Stimulated activated CD4-positive, alpha-beta T cell treated with anti-CD3 and anti-CD28 coated beads, TNF-alpha, amount 100 ng/mL, for 1 hour (primary cell): ENCODE measurements at places on chromosomes 5 and 9.

GRCh38 chr5:151062405-151063141 is 18.3 kb downstream of the TNIP1 start:
- no peak for DNase-seq

GRCh38 chr9:87226896-87227295 is 270.8 kb upstream of the DAPK1 start:
- DNase-seq = no peak

DNA sequence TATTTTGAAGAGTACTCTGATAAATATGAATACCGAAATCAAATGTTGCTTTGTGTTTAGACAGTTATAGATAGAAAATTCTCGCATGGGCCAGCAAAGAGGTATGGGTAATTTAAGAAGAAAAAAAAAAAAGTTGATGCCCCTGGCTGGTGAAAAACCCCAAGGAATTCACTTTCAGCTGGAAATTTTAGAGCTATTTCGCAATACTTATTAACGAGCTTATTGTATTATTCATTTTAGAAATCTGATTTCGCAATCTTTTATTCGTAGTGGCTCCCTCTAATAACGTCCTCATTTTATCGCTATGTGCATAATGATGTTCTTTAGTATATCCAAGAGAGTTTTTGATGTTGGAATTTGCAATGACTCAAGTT is 18.5 kb upstream of the FER start:
- DNase-seq = no peak

DNA sequence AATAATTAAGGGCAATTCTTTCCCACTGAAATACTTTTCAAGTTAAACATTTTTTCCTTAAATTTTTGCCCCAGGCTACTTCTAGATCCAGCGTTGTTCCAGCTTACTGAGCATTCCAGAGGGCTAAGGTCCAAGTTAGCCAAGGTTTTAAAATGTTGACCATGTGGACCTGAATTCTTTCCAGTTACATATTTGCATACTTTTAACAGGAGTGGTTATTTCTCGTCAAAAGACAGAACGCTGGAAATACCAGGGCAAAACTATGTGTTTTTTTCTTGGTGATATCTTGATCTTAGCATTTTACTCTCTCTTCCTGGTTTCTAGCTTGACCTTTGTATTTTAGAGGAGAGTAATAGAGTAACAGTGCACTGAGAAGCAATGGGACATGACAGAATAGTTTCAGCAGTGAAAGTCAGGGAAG is 32.8 kb downstream of the TMC1 start:
- DNase-seq = no peak

DNA sequence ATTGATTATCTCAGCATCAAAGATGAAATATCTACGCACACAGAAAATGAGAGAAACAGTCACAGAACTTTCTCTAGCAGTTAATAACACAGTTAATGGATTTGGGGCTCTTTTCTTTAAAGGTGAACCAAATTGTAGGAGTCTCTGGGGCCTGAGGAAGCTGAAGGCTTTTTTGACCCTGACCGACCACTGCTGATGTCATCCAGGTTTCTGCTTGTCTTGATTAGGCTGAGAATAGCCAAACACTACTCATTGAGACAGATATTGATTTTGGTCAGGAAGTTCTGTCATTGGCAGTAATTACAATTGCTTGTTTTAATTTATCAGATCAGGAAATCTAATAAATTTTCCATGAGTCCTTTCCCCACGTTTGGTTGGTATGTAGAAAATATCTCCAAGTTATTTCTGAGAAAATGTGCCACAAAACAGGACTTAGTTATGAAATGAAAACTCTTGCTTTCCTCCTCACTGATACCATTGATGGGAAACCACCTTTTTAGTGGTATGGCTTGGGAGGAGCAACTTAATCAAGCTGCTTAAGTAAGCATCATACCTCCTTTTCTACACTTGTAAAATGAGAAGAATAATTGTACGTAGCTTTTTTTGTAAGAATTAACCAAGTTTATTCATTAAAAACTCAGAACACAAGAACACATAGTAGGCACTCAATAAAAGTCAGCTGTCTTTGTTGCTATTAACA is 19.7 kb downstream of the CARTPT start:
- no peak for DNase-seq

- DNase-seq = no peak
Observed at GRCh38 chr9:115104908-115105307, 13.0 kb downstream of the TNC start.

DNA sequence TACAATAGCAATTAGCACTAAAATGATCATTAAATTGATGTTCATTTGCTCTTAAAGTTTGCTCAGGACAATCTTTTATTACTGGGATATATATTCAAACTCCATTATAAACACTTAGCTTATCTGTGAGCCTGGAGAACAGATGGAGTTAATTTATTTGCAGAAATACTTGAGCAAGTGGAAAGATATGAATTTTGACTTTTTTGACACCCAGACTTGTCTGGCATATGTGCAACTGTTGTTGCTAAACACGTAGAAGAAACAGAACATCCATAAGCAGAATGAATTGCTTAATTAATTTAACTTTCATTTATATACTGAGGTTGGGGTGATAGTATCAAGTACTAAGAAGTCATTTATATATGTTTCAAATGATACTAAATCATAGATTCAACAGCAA is 820.7 kb upstream of the TYRP1 start:
- no peak for DNase-seq

DNA sequence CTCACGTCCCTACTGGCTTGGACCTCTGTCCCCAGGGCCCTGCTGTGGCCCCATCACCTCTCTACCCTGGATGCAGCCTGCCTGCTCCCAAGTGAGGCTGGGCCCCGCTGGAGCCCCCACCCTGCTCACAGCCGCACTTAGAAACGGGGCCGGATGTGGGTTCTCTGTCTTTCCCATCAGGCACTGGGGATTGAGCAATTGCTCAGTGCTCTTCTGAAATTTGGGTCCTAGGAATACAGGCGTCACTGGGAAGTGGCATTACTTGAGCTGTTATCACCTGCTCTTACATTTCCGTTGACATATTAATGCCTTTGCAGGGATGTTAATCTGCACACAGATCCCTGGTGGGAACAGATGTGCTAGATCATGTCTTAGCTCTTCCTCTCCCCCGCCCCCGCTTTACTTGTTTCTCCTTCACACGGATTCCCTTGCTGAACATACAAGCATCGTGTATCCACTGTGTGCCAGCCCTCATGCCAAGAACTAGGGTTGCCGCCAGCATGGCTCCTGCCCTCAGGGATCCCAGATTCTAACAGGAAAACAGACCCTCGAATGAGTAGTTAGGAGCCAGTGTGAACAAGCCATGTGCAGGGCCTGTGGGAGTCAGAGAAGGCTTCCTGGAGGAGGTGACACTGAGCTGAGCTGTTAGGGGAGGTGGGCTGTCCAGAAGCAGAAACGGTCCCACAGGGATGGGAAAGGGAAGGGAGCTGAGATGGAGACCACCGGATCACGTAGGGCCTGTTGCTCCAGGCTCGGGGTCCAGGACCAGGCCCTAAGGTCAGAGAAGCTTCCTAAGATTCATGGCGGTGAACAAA is 65.1 kb downstream of the NEK6 start:
- DNase-seq = no peak

DNA sequence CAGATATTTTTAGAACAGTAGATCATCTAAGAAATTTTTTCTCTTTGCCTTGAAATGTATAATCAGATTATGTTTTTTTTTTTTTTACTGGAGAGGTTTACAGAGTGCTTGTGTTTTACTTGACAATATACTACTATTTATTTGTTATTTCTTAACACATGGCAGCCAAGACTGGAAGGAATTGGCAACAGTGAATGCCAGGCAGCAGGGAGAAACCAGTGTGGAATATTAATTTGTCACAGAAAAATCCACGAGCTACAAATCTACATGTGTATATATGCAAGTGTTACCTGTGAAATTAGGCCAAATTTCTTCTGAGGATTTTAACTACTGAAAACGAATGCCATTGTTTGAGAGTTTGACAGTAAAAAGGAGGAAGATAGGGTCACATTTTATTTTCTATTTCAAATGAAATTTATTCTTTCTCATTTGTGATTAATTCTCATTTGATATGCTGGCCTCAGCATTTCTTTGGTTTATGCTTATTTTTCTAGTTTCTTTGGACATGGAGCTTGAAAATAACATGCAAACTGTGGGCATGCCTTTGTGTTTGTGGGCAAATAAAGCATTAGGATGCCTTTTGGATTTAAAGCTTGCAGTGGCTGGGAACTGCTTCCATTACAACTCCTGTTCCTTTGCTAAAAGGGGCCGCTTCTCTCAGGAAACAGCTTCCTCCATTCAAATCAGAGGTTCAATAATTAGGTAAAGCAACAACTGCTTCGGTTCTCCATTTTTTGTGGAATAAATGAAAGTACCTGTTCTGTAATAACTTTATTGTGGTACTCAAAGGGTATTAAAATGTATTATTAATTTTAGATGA is 39.0 kb upstream of the ZFYVE16 start:
- no peak for DNase-seq

DNA sequence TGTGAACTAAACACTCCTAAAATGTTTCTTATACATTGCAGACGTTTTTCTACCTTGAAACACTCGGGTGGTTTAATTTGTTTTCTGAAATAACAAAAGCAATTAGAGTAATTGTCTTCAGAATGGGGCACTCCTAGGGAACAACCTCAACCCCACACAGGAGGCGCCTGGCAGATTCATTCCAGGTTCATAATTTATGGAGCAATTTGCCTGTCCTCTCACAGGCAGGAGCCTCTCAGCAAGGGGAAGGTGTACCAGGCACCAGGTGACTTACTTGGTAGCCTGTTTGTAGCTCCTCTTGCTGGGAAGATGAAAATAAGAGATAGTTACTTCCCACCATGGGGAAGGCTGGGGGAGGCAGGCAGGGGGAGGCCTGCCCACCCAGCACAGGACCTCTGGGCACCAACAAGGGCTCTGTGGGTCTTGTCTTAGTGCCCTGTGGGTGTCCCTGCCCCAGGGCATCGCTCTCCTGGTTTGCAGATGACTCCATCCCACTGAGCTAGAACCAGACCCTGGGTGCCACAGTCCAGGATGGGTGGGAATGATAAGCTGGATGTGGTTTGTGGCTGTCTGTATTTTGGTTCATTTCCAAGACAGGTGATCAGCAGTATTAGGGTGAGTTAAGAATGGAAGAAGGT is 144.4 kb downstream of the FSTL4 start:
- no peak for DNase-seq

GRCh38 chr5:111765613-111766571 is 8.9 kb upstream of the NREP start:
- DNase-seq = no peak

GRCh38 chr5:88845081-88845697 is 37.8 kb downstream of the MEF2C start:
- no peak for DNase-seq

- no peak for DNase-seq
Observed at GRCh38 chr5:91106842-91107511, 276.1 kb downstream of the ARRDC3 start.

DNA sequence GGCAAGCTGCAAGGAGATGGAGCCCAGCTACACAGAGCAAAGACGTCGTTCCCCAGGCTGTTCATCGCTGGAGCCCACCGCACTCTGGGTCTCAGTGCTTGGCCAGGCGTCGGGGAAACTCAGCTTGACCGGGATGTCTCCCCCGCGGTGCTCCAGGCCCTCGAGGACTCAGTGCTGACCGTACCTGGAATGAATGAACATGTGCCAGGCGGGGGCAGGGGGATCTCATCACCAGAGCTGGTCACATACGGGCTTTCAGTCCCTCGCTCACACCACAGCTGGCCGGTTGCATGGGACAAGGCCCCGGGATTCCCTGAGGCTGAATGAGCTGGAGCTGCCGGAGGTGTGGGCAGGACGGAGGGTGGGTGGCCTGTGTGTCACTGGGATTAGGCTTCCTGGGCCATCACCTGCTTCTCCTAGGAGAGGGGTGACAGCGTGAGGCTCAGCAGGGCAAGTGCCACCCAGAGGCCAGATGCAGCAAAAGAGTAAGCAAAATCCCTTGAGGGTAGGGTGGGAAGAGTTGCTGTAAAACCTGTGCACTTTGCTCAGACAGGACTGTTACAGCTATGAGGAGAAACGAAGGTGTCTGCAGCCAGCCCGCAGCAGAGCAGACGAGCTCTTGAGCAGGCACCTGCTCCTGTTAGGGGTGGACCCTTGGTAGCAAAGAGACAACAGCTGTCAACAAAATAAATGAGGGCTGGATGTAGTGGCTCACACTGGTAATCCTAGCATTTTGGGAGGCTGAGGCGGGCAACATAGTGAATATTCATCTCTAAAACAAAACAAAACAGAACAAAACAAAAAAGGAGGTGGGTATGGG is 70.7 kb upstream of the RAPGEF1 start:
- DNase-seq = no peak

DNA sequence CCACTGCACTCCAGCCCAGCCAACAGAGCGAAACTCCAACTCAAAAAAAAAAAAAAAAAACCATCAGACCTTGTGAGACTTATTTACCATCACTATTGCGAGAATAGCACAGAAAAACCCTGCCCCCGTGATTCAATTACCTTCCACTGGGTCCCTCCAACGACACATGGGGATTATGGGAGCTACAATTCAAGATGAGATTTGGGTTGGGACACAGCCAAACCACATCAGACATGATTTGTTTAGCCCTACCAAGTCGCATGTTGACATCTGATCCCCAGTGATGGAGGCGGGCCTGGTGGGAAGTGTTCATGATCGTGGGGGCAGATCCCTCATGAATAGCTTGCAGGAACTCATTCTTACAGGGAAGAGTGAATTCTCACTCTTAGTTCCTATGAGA is 26.6 kb downstream of the MYO10 start:
- no peak for DNase-seq

GRCh38 chr5:17918373-17919104 is 284.3 kb downstream of the TAF11L14 start:
- DNase-seq = no peak

DNA sequence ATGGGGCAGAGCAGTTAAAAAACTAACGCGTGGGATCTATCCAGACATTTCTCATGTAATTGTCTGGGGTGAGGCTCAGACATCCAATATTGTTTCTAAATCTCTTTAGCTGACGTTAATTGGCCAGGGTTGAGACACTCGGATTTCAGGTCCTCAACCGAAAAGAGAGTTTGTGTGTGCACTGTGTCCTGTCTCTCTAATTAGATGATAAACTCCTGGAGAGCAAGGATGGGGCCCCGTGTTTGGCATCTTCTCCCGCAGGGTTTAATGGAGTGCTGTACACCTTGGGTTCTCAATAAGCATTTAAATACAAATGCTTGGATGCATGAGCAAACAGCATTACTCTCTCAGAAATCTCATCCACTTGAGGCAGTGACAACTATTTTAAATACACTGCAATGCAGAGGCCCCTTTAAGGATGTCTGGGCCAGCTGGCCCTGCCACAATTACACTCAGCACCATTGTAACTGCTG is 139.6 kb downstream of the MTX3 start:
- no peak for DNase-seq

DNA sequence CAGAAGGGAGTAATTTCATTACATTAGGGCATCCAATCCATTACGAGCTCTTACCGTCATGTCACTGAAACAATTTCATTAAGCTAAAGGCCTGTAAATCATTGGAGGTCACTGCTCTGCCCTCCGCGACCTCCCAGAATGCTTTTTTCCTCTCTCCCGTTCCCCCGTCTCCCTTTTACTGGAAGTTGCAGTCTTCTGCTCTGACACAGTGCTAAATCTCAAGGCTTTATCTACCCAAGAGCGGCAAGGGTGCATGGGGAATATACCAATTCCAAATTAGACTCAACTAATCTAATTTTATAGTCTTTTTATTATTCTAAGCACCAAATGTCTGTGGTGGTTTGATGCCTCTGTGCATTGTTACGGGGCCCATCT is 265.7 kb upstream of the PANK3 start:
- DNase-seq = no peak

GRCh38 chr5:173760461-173761177 is 127.5 kb upstream of the CPEB4 start:
- no peak for DNase-seq
